ENCODE measurements at places on chromosomes 2 and 18.

DNA sequence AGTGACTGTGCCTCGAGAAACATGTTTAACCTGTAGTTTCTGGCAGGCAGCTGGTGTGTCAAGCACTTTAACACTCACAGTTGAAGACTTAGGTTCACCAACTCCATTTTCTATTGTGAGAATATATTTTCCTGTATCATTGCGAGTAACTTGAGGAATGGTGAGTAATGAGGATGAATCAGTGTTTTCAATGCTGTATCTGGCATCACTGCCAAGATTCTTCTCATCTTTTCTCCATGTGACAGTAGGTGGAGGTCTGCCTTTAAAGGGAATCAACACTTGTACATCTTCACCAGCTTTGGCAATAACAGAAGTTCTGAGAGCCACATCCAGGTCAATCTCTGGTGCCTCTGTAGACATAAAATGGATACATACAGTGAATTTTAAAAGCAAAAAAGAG, 72.8 kb downstream of the PLEKHA3 start:
- DNase-seq, result no peak

GRCh38 chr2:153575171-153575853, 96.8 kb upstream of the RPRM start:
- DNase-seq, result no peak

DNA sequence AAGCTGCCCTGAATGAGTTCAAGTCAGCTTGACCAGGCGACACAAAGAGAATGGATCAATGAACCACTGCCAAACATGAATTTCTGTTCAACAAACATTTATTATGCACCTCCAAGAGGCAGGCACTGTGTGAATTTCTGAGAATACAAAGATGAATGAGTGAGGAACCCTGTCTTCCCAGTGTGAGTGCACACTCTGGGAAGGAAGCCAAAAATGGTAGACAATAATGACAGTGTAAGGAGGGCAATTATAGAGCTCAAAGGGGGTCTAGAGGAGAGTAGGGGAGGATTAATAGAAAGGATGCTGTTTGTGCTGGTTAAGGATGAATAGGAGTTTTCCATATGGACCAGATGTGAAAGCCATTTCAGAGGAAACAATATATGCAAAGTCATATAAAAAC, 213.4 kb downstream of the DCC start:
- peak; percentile 90 for DNase-seq

DNA sequence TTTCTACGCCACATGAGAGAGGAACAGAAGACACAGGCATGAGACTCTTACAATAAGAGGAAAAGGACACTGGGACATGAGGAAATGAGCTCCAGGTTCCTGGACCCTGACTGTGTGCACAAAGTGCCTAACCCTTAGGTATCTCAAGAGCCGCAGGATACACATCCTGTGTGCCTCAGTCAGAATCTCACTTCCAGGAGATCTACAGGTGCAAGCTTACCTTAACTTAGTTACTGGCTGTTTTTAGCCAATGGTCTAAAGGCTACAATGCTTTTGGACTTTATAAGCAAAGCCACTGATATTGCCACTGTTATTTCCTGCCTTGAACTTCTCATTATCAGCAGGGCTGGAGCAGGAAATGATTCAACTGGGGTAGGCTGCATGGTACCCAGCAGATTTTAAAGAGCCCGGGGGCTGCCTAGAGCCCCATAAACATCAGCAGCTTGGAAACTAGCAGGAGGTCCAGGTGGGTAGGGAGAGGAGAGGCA, 254.4 kb downstream of the ZNF521 start:
- DNase-seq, result no peak

- no peak for DNase-seq
These were observed 311.0 kb downstream of the NDUFA10 start for GRCh38 chr2:239714116-239714515.

GRCh38 chr2:167863377-167863776, 384.0 kb downstream of the STK39 start:
- no peak for DNase-seq
